ENCODE measurements at places on chromosomes 4 and X.
A peak's percentile ranks its signal among the peaks of the same experiment; 100 is the strongest.

- no peak for DNase-seq
Observed at GRCh38 chr4:105025263-105026017, 121.2 kb upstream of the TET2 start.

DNA sequence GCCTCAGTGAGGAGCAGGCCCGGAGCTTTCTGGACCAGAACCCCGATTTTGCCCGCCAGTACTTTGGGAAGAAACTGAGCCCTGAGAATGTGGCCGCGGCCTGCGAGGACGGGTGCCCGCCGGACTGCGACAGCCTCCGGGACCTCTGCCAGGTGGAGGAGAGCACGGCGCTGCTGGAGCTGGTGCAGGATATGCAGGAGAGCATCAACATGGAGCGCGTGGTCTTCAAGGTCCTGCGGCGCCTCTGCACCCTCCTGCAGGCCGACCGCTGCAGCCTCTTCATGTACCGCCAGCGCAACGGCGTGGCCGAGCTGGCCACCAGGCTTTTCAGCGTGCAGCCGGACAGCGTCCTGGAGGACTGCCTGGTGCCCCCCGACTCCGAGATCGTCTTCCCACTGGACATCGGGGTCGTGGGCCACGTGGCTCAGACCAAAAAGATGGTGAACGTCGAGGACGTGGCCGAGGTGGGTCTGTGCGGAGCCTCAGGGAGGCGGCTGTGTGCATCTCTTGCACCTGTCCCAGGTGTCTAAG, 323 bp downstream of the PDE6B start:
- DNase-seq = no peak

DNA sequence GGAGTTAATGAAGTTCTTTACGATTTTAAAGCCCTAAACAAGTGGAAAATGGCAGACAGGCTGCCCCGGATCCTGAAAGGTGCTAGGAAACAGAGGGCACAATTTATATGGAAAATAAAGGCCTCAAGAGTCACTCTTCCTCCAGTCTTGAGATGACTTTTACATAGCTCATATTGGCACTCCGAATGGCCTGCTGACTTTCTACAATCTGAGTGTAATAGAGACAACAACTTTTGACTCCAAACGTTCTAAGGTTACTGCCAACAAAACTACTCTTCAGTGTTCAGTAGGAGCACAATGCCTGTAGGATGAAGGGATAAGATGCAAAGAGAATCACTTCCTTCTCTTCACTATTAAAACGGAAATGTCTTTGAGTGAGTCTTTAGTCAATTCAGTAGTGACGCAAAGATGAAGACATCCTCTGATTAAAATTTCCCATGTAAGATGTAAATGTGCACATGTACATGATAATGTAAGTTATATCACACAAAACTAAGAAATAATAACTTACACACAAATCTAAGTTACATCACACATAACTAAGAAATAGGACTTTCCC, 40.5 kb downstream of the VEGFC start:
- no peak for DNase-seq

- peak; percentile 2 for DNase-seq
Observed at GRCh38 chr4:65624651-65625050, 45.6 kb downstream of the EPHA5 start.

DNA sequence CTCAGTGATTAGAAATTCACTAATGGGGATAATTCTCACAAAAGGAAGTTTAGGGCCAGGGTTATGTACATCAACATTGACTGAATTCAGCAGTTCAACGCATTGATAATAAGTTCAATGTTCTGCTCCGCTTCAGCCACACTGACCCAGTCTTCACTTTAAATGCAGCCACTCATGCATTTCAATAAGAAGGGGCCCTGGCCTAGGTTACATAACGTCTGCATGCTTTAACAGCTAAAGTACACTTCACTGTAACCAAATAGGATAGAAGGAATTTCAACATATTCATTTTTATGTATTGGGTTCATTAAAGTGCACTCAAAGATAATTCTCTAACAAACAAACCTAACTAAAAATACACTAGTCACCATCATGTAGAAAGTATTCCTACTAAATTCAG, 12.8 kb upstream of the TSPAN7 start:
- DNase-seq = no peak

GRCh38 chrX:40543661-40544328, 37.0 kb upstream of the ATP6AP2 start:
- peak; percentile 64 for DNase-seq

DNA sequence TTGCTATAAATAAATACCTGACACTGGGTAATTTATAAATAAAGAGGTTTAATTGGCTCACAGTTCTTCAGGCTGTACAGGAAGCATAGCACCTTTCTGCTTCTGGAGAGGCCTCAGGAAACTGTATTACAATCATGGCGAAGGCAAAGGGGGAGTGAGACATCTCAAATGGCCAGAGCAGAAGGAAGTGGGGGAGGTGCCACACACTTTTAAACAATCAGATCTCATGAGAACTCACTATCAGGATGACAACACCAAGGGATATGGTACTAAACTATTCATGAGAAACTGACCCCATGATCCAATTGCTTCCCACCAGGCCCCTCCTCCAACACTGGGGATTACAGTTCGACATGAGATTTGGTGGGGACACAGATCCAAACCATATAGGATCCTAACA, 11.7 kb upstream of the TCEAL9 start:
- no peak for DNase-seq

DNA sequence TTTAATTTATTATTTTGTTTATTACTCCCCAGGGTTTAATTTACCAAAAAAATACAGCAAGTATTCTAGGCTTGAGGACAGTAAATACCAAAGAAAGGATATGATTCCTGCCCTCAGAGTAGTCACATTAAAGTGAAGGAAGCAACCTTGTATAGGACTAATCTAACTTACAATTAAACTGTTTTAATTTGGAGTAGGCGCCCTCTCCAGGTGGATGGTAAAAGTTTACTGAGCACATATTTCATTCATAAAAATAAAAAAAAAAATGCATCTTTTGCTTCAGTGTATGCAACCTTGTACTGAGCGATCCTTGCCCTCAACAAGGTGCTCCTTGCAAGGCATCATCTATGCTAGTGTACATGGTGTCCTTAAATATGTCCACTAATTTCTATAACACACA, 72.0 kb upstream of the MAGEB16 start:
- peak; percentile 40 for DNase-seq

GRCh38 chr4:145619639-145619996, 433 bp downstream of the MMAA start:
- DNase-seq = peak; percentile 96

DNA sequence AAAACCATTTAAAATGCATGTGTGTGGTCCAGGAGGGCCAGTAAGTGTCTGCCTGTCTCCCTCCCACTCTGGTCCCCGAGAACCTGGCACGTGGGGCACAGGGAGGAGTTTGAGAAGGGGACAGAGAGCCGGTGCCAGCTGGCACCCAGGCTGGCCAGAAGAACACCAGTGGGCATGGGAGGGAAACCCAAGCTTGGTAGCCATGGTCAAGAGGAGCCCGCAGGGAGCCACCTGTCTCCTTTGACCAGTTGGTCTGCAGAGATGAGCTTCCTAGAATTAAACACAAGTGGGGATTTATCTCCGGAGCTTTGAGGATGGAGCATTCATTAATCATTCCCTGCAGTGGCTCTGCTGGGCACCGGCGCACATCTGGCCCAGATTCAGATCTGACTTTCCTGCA, 41.6 kb downstream of the HMX1 start:
- DNase-seq = no peak

DNA sequence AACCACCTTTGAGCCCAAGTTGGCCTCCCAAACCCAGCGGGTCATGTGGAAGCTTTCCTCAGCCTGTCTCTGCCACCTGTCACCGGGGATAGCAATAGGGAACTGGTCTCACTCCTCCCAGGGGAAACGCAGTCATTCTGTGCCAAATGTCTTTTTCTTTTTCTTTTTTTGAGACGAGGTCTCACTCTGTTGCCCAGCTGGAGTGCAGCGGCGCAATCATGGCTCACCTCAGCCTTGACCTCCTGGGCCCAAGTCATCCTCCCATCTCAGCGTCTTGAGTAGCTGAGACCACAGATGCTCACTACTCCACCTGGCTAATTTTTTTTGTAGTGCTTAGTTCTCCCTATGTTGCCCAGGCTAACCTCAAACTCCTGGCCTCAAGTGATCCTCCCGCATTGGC, 40.3 kb downstream of the MED28 start:
- DNase-seq = no peak

- no peak for DNase-seq
Observed at GRCh38 chrX:22203186-22203585, 69.5 kb upstream of the CBLL2 start.

GRCh38 chrX:118187100-118187499, 70.5 kb upstream of the KLHL13 start:
- no peak for DNase-seq

DNA sequence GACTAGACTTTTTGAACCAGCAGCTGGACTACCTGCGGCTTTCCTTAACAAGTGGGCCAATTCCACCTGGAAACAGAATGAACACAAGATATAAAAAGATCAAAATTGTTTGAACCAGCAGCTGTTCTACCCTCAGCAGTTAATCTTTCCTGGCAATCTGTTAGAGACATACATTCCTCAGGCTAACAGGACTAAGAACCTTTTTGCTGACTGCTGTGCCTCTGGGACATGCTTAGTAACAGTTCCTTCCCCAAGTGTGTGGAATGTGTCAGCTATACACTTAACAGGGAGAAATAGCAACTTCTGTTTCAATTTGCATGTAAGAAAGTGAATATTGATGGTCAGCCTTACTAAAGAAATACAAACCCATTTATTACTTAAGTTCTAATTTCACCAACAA, 554.4 kb downstream of the ARAP2 start:
- DNase-seq = no peak

DNA sequence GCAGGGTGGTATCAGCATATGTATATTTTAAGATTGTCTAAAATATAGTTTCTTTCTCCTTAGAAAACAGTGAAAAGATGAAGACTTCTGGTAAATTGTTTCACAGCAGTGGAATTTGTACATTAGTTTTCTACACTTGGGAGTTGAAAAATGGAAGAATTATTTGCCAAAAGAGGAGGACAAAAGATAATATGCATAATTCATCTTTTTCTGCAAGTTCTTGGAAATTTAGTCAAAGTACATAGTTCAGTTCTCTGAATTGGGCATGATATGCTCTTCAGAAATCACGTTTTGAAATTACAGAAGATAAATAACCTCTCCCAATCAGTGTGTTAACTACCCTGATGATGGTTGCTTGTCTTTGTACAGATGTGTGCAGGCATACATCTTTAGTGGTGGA, 47.0 kb downstream of the RBPJ start:
- DNase-seq = no peak

- no peak for DNase-seq
Observed at GRCh38 chrX:38045538-38046096, 39.3 kb downstream of the SYTL5 start.

DNA sequence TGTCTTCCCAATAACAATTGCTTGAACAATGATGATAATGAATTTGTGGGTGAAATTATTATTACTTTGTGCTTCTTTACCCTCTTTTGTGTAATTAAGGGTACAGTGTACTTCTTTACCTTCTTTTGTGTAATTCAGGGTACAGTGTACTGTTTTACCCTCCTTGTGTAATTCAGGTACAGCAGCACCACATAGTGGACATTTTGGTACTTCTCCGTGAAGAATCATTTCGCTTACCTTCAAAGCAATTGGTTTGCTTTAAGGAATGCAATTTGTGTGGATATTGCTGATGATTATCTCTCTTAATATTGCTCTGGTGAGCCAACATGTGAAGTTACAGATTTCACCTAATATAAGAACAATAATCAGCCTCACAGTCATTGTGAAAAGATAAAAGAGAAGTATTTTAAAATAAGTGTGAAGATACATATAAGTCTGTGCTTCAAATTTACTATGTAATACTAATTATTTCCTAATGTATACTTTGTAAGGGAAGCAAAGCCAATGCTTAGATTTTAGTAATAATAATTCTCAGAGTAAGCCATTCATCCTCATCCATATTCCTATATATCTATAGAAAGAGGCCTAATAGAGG, 27.2 kb upstream of the SEC24B start:
- DNase-seq = peak; percentile 61

DNA sequence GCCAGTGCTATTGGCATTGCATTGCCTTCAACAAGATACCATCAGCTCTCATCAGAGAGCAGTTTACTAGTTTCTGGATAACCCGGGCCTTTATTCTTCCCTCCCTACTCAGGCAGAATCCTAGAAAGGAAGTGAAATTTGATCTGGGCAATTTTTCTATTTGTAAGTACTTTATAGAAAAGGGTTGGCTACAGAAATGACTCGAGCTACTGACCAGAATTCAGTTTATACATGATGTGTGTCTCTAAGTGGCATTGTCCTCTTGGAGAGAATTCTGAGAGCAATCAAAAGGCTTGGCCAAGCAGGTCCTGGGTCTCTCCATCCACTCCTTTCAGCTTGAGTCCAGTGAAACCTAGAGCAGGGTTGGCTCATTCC, 192.7 kb upstream of the LEF1 start:
- no peak for DNase-seq

All from kidney tubule cell (primary cell).